ENCODE measurements at places on chromosomes 3 and 15.

- peak; percentile 77 for DNase-seq
These were observed 185.5 kb upstream of the ANKRD28 start for GRCh38 chr3:15983232-15983631.

- no peak for DNase-seq
These were observed 54.2 kb upstream of the CGNL1 start for GRCh38 chr15:57321973-57322601.

- no peak for DNase-seq
These were observed 7.0 kb downstream of the MAPKAPK3 start for GRCh38 chr3:50623840-50624474.

DNA sequence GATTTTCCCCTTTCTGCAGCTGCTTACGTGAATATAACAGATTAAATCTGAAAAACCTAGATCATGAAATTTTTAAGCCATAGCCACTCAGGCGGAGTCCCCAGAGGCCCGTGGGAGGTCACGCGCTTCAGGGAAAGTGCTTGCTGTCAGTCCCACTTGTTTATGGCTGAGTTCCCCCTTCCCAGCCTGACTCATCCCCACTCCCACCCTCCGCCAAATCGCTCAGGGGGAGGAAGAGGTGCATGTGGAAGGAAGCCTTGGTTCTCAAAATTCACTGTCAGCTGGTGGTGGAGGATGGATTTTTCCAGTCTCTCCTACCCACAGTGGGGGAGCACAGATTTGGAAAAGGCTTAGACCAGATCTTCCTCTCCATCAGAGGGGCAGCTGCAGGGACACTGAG, 67.4 kb downstream of the CORO2B start:
- DNase-seq: no peak

Measured in GM04503 (cell line).